A549 treated with Hydrocortisone at 1 μM for 4 hours (cell line): ENCODE measurements at places on chromosomes 3 and 15. TPM values are rescaled to one million over a fixed set of nuclear protein-coding genes. Genes with fewer than 3 reads are reported as not detected.

The XIRP1 gene
- total RNA-seq, result 0.10 to 0.16 TPM (median 0.14 TPM) in 5 replicates

The SCN5A gene
- 0.26 to 1.6 TPM (median 0.87 TPM) in 5 replicates for total RNA-seq

The SLC28A2 gene
- total RNA-seq, result not detected in 5 replicates

The CAMK1 gene
- 14.6 to 18.4 TPM (median 17.2 TPM) in 5 replicates for total RNA-seq

The PATL2 gene
- total RNA-seq, result 0.11 to 0.23 TPM (median 0.17 TPM) in 4 of 5 replicates, not detected in the other

The ERC2 gene
- 0.25 TPM in 2 of 5 replicates, not detected in the others for total RNA-seq
